Naive B cell (primary cell): ENCODE measurements at places on chromosomes 6 and 20. TPM values are rescaled to one million over a fixed set of nuclear protein-coding genes. Genes with fewer than 3 reads are reported as not detected.

The LPA gene
- not detected for polyA plus RNA-seq

The CST5 gene
- not detected for polyA plus RNA-seq

The VWA7 gene
- polyA plus RNA-seq = not detected

The CEP85L gene
- polyA plus RNA-seq = 24.1 TPM

The WFDC2 gene
- not detected for polyA plus RNA-seq

The MROH8 gene
- polyA plus RNA-seq = 0.89 TPM

The JAG1 gene
- 0.06 TPM for polyA plus RNA-seq

The ABHD16B gene
- polyA plus RNA-seq = 1.1 TPM

The ULBP3 gene
- not detected for polyA plus RNA-seq

The SPATA2 gene
- 4.3 TPM for polyA plus RNA-seq

DNA sequence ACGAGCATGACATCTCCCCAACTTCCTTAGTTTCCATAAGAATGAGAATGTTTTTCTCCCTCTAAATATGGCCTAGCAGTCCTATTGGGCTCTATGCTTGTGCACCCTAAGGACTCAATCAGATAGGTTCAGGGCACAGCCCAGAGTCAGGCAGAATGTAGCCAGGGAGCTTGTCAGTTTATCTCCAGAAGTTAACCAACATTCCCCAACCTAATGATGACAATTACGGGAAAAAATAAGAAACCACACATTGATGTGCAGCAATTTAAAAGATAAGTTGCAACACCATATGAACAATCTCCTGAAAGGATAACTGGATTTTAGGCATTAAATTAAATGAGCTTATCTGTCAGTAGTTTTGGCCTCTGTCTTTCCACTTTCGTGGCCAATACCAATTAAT, 71.1 kb downstream of the HDDC2 start:
- H3K4me3 ChIP-seq = no peak overlapping the region
- H3K27me3 ChIP-seq = no peaks in the 10 kb centered on the region
- no peaks in the 10 kb centered on the region for H3K4me1 ChIP-seq
- no peaks in the 10 kb centered on the region for H3K36me3 ChIP-seq
- DNase-seq = no peak

GRCh38 chr20:6605055-6605935, 162.2 kb upstream of the BMP2 start:
- no peak for DNase-seq
- H3K27me3 ChIP-seq = no peaks in the 10 kb centered on the region
- H3K4me3 ChIP-seq = no peak overlapping the region
- no peak overlapping the region for H3K27ac ChIP-seq
- H3K4me1 ChIP-seq = no peaks in the 10 kb centered on the region

GRCh38 chr20:4809707-4810106, 88.0 kb downstream of the PRND start:
- no peaks in the 10 kb centered on the region for H3K27me3 ChIP-seq
- peaks cover 9% of the 10 kb centered on the region for H3K36me3 ChIP-seq
- peaks cover 84% of the 10 kb centered on the region for H3K4me1 ChIP-seq
- peak overlapping the region; percentile 12 for H3K4me3 ChIP-seq
- peak; percentile 32 for DNase-seq
- H3K27ac ChIP-seq = peak overlapping the region; percentile 100

- H3K4me1 ChIP-seq = peaks cover 45% of the 10 kb centered on the region
- H3K36me3 ChIP-seq = no peaks in the 10 kb centered on the region
- no peak overlapping the region for H3K4me3 ChIP-seq
- no peak for DNase-seq
- H3K27me3 ChIP-seq = no peaks in the 10 kb centered on the region
- H3K27ac ChIP-seq = no peak overlapping the region
These were observed 17.9 kb downstream of the PTPN1 start for GRCh38 chr20:50528129-50528528.

- peak overlapping the region; percentile 68 for H3K27ac ChIP-seq
- no peak for DNase-seq
- H3K27me3 ChIP-seq = no peaks in the 10 kb centered on the region
- H3K4me1 ChIP-seq = peaks cover 33% of the 10 kb centered on the region
These were observed 516 bp downstream of the LRRC1 start for GRCh38 chr6:53795340-53795701.

DNA sequence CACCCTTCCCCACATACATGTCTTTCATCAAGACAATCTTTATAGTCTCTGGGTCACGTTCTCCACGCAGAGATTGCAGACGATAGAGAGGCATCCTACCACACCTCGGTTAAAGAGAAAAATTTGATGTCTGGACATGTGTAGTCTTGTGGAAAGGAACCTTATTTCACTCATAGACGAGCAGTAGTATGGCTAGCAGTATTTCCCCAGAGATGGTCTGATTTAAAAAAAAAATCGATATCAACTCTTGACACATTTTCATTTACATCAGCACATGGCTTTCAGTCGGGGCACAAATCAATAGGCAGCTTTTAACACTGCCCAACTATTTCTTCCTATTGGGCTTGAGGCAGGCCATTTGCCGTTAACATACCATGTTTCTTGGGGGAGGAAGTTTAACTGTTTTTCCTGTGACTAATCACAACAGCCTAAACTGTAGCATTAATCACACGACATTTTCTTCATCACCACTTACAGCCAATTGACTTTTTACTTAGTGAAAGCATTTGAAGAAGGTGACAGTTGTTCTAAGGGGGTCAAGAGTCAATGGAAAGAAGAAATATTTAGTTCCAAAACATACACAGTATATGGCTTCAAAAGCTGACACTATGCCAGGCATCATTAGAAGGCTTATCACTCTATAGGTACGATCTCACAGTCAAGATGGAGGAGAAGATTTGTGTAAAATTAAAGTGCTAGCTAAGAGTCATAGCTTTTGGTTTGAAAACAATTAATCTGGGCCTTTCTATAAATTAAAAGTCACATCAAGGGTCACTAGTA, 129.5 kb upstream of the HDAC2 start:
- DNase-seq = no peak
- no peaks in the 10 kb centered on the region for H3K36me3 ChIP-seq
- no peaks in the 10 kb centered on the region for H3K4me1 ChIP-seq
- H3K27ac ChIP-seq = no peak overlapping the region
- H3K4me3 ChIP-seq = no peak overlapping the region
- peaks cover 6% of the 10 kb centered on the region for H3K27me3 ChIP-seq

GRCh38 chr6:128432394-128432793, 88.0 kb downstream of the PTPRK start:
- no peak overlapping the region for H3K27ac ChIP-seq
- H3K27me3 ChIP-seq = no peaks in the 10 kb centered on the region
- no peaks in the 10 kb centered on the region for H3K36me3 ChIP-seq
- no peak overlapping the region for H3K4me3 ChIP-seq
